ENCODE measurements at places on chromosomes 4 and X.

- DNase-seq: no peak
Measured at GRCh38 chr4:143294310-143294709, 42.4 kb upstream of the GAB1 start.

GRCh38 chr4:95255396-95256107, 293.2 kb downstream of the UNC5C start:
- DNase-seq: no peak

- no peak for DNase-seq
Measured at GRCh38 chr4:47704693-47705325, 133.1 kb downstream of the CORIN start.

DNA sequence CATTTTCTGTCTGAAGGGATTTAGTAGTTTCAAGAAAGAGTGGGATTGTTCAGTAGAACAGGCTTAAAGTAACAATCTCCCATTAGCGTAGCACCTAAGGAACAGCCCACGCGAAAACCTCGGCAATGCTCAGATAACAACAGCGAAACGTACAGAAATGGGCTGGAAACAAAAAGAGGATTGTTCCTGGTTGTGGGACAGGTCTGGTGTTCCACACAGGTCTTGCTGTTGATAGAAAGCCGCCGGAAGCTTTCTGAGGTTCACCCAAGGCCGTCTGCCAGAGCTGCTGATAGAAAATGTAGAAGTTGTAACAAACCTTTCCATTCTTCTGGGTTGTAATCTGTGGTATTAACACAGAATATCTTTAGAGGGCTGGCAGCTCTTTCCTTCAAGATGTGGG, 69.4 kb upstream of the CLCN4 start:
- no peak for DNase-seq

- no peak for DNase-seq
Measured at GRCh38 chr4:88573276-88573980, 18.9 kb upstream of the HERC3 start.

- DNase-seq: no peak
Measured at GRCh38 chrX:102859550-102859871, 77.6 kb upstream of the RAB40AL start.

GRCh38 chr4:110621328-110621812, 1.5 kb downstream of the PITX2 start:
- no peak for DNase-seq

GRCh38 chrX:52988985-52989917, 30.9 kb upstream of the FAM156A start:
- no peak for DNase-seq

DNA sequence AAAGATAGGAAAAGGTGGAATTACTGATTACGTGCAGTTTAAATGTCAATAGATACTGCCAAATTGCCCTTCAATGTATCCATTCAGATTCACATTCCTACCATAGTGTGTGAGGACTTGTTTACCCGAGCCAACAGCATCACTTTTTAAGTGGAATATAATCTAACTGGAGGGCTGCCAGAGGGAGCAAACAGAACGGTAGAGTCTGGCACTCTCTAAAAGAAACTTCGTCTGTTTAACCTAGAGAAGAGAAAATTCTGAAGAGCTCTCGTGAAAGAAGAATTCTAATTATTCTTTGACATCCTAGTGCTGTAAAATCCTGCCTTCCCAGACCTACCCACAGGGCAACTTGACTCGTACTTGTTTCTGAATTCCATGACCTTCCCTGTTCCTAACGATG, 23.2 kb downstream of the SMIM43 start:
- no peak for DNase-seq

DNA sequence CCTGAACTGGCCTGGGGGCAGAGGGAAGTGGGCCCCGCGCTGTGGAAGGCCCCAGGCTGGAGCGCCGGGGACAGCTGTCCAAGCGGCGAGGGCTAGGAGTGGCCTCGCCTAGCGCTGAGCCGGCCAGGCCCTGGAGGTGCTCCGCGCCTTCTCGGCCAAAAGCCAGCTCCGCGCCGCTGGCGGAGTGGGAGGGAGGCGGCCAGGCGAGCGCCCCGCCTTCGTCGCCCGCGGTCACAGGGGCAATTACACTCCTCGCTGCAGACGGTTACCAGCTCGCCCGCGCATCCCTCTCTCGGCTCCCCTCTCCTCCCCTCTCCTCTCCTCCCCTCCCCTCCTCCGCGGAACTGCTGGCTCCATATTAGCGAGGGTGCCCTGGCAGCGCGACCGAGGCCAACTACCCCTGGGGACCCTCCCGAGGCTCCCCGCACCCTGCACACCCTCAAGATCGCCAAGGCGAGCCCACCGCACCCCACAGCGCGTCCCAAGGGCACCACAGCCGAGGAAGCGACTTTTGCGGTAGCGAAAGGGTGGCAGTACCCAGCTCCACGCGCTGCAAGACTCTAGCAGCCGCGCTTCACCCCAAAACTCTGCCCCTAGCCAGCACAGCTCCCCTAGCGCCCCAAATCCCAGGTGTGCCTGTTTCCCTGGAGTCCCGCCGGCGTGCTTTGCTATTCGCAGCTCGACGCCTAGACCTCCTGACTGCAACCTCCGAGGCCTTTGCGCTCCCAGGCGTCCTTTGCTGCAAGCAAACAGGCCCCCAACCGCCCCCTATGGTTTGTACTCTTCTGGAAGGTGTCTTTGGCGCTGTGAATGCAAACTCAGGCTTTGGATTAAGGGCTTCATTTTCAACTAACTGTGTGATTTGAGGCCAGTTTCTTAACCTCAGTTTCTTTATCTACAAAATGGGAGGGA, 91.4 kb downstream of the BCOR start:
- no peak for DNase-seq
